Sigmoid colon (tissue), 7 donors: ENCODE measurements at places on chromosomes 2 and 18. TPM values are rescaled to one million over a fixed set of nuclear protein-coding genes. Genes with fewer than 3 reads are reported as not detected.

SLC9A4 gene
- not detected for total RNA-seq

RAB17 gene
- total RNA-seq: 0.33 TPM

CRYGB gene
- total RNA-seq: not detected

SEPTIN10 gene
- 122 TPM for total RNA-seq

CXCR1 gene
- not detected for total RNA-seq

FOXD4L1 gene
- total RNA-seq: 0.14 TPM

DCDC2C gene
- total RNA-seq: 0.33 TPM

BOLL gene
- total RNA-seq: not detected

OR6B2 gene
- not detected for total RNA-seq
